NCI-H460 (cell line): ENCODE measurements at places on chromosomes 2 and 18.

DNA sequence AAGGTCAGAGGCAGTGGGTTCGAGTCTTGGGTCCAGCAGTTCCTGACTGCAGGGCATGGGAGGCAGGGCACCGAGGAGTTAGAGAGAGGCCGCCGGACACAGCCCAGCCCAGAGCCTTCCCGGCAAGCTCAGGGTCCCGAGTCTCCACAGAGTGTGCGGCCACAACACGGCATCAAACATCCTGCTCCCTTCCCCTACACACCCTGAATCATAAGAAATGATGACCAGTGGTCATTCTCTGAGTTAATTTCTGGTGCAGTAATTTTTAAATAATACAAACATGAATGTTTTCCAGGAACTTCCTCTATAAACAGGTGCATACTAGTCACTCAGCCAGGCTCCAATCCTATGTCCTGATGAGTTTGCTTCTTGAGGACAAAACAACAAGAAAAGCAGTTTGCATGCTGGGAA, 118.0 kb downstream of the PXDN start:
- no peak for DNase-seq

DNA sequence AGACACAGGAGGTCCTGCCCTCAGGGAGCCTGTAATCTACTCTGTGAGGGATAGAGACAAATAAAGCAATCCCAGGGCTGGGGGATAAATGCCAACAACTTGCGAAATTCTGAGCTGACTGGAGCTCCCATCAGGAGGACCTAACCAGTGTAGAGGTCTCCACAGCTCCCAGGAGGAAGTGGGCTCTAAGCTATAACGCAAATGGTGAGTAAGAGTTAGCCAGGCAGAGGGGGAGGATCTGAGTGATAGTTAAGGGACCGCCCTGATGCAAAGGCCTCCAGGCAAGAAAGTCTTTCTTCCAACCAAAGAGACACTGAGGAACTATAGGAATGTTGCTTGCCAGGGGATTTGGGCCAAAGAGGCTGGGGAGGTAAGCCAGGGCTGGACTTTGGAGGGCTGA, 16.0 kb upstream of the ZNF532 start:
- DNase-seq = no peak

DNA sequence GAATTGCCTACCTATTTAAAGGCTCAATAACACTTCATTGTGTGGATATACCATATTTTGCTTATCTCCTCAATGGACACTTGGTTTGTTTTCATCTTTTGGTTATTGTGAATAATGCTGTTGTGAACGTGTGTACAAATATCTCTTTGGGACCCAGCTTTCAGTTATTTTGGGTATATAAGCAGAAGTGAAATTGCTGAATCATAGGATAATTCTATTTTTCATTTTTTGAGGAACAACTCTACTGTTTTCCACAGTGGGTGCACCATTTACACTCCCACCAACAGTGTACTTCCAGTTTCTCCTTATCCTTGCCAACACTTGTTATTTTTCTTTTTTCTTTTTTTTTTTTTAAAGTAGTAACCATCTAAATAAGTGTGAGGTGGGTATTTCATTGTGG, 29.0 kb downstream of the PTPN4 start:
- no peak for DNase-seq

DNA sequence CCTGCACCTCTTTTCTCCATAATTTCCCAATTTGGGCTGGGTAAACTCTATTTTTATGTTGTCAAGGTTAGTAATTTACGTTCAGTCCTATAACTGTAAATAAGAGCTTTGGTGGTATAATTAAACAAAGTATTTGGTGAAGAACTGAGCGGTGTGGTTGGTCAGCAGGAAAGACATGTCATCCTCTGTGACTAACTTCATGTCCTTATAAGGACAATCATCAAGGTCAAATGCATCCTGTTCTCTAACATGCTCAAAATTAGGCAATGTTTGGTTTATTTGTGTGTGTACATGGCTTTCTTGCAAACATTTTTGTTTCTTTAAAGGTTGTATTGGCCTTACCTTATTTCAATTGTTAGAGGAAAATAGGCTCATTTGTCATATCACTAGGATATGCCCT, 121.5 kb upstream of the NABP1 start:
- DNase-seq = no peak

DNA sequence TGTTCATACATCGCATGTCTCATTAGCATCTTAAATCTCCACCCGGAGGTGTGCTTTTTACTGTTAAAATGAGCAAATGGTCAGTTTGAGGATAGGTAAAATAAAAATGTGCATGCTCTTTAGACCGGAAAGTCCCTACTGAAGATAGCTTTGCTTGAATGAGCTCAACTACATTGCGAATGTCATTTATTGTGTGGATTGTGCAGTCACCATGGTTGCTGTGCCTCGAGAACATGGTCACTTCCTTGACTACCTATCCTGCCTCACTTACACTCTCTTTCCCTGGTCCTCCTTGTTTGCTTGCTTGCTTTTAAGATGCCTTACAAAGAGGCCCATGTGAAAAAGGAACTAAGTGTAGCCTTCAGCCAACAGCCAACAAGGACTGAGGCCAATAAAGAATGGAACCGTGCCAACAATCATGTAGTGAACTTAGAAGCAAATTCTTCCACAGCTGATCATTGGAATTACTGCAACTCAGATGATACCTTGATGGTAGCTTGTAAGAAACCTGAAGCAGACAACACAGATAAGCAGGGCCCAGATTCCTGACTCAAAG, 72.2 kb upstream of the BARD1 start:
- DNase-seq = no peak

DNA sequence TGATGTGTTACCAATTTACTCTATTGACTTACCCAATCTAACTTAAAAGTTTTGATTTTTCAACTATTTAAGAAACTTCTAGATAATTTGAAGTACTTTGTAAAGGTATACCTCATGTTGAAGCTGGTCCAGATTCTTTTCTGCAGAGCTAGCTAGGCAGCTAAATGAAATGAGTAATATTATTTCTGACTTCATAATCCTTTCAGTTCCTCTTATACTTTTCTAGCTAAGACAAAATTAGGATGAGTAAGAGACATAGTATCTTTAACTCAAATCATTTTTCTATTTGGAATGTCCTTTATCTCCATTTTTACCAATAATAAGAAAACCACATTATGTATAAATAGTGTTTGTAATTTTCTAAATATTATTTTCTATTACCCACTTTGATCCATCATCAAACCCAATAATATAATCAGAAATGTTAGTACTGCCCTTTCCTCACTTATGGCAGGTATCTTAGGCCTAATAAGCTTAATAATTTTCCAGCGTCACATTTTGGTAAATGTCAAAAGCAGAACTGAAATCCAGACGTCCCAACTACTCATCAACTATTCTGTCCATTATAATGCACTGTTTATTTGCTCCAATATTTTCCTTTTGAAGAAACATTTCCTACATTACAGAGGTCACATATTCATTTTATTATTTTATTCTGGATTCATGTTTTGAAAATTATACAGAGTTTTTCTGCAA, 456.6 kb downstream of the THSD7B start:
- no peak for DNase-seq
